Stimulated activated naive CD8-positive, alpha-beta T cell treated with anti-CD3 and anti-CD28 coated beads, Interleukin-15, Interleukin-2, amounts not matched to agents 100 U/mL and 50 U/mL, for 24 hours (primary cell): ENCODE measurements at places on chromosomes 4 and X.

GRCh38 chr4:1217366-1217765, 31.6 kb downstream of the CTBP1 start:
- no peak for DNase-seq

DNA sequence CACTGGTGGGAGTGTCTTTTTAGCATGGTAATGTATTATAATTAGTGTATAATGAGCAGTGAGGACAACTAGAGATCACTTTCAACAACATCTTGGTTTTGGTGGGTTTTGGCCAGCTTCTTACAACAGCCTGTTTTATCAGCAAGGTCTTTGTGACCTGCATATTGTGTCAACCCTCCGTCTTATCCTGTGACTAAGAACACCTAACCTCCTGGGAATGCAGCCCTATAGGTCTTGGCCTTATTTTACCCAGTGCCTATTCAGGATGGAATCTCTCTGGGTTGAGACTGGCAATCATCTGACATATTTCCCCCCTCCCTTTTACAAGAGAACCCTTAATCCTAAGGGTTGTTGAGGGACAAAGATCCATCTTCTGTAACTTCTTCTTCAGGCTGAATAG, 21.9 kb upstream of the ADH4 start:
- DNase-seq: no peak

DNA sequence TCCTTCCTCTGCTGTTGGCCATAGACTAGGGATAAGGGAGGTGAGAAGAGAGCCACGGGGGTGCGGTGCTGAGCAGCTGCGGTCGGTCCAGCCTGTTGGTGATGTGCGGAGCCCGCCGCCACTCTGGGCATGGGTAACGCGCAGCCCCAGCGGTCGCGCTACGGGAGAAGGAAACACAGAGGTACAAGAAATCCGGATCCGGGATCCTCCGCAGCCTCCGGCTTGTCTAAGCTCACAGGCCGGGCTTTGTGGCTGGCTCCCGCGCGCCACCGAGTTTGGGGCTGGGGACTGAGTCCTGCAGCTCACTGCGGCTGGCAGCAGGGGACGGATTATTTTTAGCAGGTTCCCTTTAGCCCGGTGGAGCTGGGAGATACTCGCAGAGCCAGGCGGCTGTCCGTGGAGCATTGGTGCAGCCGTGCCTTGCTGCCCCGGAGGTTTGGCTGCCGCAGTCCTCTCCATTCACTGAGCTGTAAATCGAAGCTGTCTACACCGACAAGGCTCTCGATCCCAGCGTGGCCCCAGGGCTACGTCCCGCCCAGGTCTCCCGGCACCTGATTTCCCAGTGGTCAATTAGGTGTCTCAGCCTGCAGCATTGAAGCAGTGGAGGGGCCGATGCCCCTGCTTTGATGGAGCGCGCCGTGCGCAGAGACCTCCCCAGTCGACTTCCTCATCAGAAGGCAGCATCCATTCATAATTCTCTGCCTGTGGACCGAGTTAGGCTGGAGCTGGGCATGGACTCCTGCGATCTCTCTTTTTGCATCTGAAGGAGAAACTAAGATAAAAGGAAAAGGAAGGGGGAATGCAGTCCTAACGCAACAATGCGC, 81.9 kb upstream of the SCML1 start:
- DNase-seq: peak; percentile 9

DNA sequence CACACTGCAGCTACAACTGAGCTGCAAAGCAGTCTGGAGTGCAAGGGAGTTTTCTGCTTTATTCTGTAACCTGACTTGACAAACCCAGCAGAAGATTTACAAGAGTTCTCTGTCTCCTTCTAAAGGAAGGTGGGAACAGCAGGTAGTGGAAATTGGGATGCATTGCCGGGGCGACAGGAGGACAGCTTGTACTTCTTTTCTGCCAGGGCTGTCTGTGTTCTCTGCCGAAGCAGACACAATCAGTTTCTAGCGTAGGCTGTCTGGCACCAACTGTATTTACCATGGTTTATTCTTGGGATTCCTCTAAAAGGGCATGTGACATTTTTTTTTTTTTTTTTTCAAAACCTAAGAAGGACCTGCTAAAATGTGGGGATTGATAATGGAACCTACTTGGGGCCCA, 190.8 kb upstream of the GK2 start:
- no peak for DNase-seq

- DNase-seq: no peak
These were observed 1.8 kb downstream of the ACOX3 start for GRCh38 chr4:8438743-8439142.
